Transverse colon (tissue), 4 donors: ENCODE measurements at places on chromosomes 5 and 9. TPM values are rescaled to one million over a fixed set of nuclear protein-coding genes. Genes with fewer than 3 reads are reported as not detected.

Gene PDZD2
- total RNA-seq: 3.7 TPM

Gene CCNJL
- total RNA-seq: 26.8 TPM

Gene CDO1
- not detected for total RNA-seq

Gene RNF20
- total RNA-seq: 21.0 TPM

Gene ENTPD8
- 109 TPM for total RNA-seq

Gene MPDZ
- 15.7 TPM for total RNA-seq

Gene FYB1
- total RNA-seq: 6.4 TPM

Gene DNM1
- total RNA-seq: 19.5 TPM

Gene BNC2
- 55.4 TPM for total RNA-seq

Gene EGFLAM
- 1.9 TPM for total RNA-seq

Gene SLCO6A1
- total RNA-seq: not detected

Gene BDP1
- total RNA-seq: 30.9 TPM

Gene PALM2AKAP2
- not detected for total RNA-seq

Gene NEURL1B
- 84.0 TPM for total RNA-seq

Gene ADAMTS6
- total RNA-seq: 1.1 TPM

Gene PCDH12
- total RNA-seq: 0.95 TPM

Gene PDCD1LG2
- 0.64 TPM for total RNA-seq

Gene TAF1L
- total RNA-seq: not detected

Gene C5orf58
- total RNA-seq: not detected

Gene KIF4B
- total RNA-seq: not detected

Gene NME5
- total RNA-seq: not detected

Gene NFIB
- total RNA-seq: 98.5 TPM

Gene HNRNPH1
- 488 TPM for total RNA-seq

Gene ABLIM3
- total RNA-seq: 6.5 TPM

Gene NSG2
- total RNA-seq: not detected

Gene CCDC192
- not detected for total RNA-seq
